ENCODE measurements at places on chromosomes 5 and 9.
A peak's percentile ranks its signal among the peaks of the same experiment; 100 is the strongest.

GRCh38 chr5:126523818-126524510 is 71.1 kb downstream of the ALDH7A1 start:
- no peak for DNase-seq

DNA sequence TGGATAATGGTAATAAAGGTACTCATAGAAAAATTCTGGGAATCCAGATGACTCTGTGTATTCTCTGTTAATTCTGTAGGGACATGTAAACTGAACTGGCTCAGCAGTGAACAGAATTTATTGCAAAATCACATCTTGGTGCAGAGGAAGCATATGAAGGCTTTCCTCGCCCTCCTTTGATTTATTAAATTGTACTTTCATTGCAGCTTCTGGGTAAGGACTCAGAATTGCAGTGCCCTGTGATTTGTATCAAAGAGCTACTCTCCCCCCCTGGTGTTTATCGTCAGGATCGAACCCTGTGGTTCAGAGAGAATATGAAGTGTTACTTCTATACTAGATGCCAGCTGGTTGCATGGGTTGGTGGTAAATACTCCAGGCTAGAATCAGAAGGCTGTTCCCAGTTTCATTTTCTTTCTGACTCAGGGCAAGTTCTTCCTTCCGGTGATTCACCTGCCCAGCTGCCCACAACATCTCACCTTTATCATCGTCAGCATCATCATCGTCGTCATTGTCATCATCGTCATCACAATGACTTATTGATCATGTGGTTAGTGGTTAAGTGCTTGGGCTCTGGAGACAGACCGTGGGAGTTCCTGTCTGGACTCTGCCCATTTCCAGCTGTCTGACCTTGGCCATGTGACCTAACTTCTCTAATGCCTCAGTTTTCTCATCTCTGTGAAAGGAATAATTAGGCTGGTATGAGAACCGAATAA is 238.8 kb downstream of the ARHGAP26 start:
- peak; percentile 39 for DNase-seq

GRCh38 chr9:108271646-108272348 is 584.0 kb downstream of the ACTL7B start:
- DNase-seq: no peak

DNA sequence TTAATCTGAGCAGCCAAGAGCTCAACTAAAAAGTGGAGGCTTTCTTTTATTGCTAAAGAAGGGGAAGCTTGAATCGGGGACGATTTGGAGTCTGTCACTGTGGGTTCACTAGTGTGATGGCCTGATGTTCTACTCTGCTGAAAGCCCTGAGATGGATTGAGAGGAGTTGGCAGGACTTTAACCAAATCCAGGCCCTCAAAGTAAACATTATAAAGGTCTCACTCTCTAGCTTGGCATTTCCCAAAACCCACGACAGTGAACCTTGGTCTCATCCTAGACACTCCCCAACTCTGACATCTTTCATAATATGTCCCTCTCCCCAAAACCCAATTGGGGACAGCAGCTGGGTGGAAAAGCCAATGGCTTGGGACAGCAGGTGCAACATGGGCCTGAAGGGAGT is 32.7 kb downstream of the TMOD1 start:
- no peak for DNase-seq

DNA sequence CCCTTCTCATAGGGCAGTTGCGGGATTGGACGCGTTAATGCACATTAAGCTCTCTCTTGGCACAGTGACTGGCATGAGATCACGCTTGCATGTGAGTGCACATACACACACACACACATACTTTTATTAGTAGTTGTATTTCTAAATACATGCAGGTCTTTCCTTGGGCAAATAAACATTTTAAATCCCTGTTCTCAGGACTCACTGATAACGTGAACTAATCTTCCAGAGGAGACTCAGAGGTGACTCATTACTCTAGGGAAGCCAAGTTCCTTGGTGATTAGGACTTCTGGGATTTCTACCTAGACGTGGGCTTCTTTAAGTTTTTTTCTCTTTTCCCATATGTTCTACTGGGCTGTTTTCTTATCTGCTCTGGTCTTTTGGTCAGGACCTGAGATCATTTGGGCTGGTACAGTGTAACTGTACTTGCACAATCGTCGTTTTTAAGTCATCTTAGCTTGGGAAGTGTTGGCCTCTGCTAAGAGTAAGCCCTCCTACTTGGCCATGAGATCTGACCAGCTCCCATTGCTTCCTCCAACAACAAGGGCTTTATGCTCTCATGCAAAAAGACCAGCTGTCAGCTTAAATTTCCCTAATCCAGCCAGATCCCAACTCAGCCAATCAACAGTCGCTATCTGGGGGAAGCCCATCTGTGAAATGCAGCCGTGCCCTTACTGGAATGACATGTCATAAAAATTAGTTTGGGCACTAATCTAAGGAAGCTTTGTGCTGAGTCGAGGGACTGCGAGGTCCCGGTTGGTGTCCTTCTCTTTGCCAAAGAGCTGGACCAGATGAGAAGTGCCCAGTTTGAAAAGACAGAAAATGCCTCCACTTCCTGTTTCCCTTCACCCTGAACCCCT is 176.4 kb upstream of the ANKRD55 start:
- no peak for DNase-seq

GRCh38 chr5:156096259-156096658 is 230.7 kb upstream of the SGCD start:
- no peak for DNase-seq

- DNase-seq: peak; percentile 55
Observed at GRCh38 chr9:130053504-130054324, at the start of gene GPR107. GPR107 (plus strand) TSS chr9:130053906; CDS start chr9:130053933, 27 bp downstream.

- DNase-seq: no peak
Observed at GRCh38 chr5:135008981-135009735, 24.9 kb downstream of the PITX1 start.

DNA sequence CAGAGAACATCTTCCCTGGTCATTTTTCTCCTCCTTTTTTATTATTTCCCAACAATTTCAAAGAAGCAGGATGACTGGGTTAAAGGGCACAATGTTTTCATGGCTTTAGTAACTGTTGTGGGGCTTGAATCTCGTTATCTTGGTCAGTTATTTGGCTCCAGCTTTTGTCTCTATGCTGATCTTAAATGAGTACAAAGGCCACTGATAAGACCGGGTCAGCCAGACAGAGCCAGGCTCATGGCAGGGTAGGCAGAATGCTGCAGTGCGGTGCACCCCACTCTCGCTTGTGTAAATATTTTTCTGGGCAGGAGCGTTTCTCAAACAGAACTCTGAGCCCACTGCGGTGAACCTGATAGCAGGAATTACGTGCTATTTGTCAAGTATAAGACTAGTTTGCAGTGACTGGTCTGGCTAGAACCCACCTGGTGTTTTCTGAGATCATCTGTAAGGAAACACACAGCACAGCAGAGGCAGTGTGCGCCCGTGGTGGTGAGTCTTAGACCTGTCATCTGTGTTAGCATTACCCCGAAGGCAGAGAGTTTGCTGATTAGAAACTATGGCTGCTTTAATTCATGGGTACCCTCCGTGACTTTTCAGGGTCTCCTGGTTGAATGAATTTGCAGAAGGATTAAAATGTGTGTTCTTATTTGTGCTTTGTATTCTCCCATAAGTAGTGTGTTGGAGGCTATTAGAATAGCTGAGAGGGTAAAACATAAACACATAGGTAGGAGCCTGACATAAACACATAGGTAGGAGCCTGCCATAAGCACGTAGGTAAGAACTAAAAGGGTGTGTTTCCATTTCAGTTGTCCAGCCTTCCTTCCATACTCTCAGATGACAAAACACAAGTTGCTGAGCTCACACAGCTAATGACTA is 158.6 kb upstream of the DMRT1 start:
- no peak for DNase-seq

DNA sequence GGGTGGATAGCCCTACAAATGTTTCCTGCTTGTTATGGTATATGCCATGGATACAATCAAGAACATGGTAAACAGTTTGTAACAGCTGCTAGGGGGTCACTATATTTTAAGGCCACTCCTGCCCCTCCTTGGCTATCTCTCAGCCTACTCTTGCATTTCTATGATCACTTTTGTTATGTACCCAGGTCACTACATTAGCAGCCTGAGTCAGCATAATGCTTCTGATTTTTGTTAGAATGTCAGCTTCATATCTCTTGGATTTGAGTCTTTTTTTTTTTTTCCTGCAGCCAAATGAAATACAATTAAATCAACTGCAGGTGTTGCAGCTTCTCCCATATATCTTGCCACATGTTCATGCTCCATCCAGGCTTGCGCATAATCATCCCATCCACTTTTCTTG is 629.7 kb upstream of the GRAMD2B start:
- DNase-seq: no peak

GRCh38 chr9:109779711-109780452 is at the start of gene PALM2AKAP2:
PALM2AKAP2 (plus strand) TSS chr9:109780198; CDS start chr9:109780489, 291 bp downstream.
- DNase-seq: no peak

DNA sequence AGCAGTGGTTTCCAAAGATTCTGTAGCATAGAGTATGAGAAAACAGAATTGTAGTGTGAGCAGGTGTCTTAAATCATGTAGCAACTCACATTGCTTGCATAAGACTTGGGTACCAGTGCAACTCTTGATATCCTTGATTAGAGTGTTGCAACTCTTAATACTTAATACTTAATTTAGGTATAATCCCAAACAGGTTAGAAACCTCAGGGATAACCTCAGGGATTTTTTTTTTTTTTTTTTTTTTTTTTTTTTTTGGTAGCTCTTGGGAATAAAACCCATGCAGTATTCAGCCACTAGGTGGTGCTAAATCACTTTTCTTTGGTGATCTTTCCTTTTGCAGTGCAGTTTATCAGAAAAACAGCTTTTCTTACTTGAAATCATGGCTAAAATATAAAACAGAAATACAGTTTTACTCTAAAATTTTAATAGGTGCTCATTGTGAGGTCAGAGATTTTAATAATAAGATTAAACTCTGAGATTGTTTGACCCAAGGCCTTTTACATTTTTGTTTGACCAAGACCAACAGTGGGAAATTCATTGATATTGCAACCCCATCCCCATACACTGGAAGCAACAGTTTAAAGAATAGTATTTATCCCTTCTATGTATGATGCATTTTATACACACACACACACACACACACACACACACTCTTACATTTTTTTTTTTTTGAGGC is 55.3 kb downstream of the ERAP1 start:
- no peak for DNase-seq

DNA sequence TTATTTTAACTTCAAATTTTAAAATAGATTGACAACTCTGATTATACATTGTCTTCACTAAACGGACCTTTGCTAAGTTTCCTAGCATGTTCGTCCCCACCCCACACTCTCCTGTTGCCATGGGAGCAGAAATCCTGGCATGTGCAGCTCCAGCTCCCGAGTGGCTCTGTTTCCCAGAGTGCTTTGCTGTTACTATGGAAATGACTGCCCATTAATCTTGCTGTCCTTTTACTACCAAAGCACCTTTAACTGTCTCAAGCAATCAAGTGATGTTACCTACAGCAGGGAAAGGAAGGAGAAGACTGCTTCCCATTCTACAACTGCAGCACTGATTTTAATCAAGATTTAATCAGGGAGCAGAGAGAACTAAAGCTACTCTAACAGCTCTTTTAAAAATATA is 212.0 kb upstream of the KIF2A start:
- no peak for DNase-seq

- no peak for DNase-seq
Observed at GRCh38 chr5:109830955-109831502, 141.3 kb downstream of the MAN2A1 start.

GRCh38 chr5:73814233-73814846 is 188.3 kb downstream of the ARHGEF28 start:
- no peak for DNase-seq

DNA sequence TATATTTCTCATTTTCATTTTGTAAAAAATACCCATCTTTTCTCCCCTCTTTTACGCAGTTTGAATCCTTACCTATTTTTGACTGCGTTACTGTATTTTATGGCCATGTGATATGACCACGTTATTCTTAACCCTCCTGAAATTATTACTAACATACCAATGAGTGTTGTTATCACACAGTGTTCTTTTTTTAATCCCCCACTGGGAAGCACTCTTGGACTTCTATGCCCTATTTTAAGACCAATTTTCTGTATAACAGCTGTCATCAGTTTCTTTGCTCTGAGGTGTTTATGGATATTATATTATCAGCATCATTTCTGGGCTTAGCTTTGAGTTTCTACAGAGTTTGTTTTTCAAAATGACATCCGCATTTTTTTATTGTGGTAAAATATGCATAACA is 71.1 kb downstream of the CFAP95 start:
- DNase-seq: no peak

DNA sequence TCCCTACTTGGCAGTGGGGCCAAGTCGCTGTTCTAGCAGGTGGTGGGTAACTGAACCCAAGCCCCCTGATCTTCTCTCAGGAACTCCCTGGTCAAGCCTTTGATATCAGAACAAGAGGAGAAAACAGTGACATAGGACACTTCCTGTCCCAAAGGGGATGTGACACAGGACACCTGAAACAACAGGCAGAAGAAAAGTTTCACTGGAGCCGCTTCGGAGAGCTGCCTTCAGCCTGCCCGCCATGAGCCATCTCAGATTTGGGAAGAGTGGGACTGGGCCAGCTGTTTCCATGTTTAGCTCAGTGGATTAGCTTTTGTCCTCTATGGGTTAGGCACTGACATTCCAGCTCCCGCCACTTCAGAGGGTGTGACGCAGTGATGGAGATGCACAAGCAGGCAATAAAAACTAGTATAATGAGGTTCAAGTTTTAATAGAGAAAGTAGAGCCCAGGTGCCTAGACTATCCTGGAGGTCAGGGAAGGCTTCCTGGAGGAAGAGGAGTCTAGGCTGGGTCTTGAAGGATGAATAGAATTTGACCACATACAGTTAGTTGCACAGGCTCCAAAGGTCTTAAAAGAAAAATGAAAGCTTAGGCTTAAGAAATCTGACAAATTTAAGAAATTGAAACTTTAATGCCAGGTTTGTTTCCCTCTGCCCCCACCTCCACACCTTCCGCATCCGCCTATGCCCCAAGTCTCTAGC is 104.1 kb upstream of the SPRY4 start:
- DNase-seq: no peak

DNA sequence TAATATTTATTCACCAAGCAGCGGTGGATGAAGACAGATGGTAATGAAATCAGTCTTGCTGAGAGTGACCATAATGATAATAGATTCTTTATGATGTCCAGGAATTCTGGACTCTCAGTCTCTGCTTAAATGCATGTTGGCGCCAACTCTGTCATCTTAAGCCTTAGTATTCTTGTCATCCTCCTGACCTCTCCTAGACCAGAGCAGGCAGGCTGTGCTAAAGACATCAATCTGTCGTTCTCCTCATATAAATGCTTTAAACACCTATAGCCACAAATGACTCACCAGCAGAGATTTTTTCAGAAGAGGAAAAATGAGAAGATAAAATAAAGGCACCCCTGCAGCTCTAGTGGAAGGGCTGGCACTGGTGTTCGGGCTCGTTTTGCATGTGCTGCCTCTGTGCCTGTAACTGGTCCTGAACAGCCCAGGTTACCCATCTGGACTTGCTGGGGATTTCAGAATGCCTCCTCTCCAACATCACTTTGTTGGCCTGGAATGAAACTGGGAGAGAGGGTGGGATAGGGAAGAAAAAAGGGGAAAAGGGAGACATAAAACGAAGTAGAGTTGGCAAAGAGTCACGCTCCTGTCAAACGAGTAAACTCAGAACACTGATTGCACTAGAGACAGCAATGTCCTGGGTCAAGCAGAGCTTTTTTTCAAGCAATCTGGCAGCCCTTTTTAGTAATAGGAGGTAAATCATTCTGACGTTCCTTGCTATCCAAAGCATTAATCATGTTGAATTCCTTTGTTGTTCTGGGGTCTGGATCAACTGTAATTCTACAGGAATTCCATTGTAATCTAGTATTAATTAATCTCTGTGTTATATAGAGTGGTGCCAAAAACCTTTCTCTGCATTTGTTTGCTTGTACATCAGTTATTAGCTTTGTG is 195.5 kb upstream of the CLINT1 start:
- DNase-seq: no peak

GRCh38 chr5:172979778-172980177 is 3.8 kb upstream of the ATP6V0E1 start:
- DNase-seq: no peak

- DNase-seq: no peak
Observed at GRCh38 chr5:71697967-71698366, 21.1 kb upstream of the CARTPT start.

Data from stimulated activated CD8-positive, alpha-beta memory T cell treated with anti-CD3 and anti-CD28 coated beads, Interleukin-7, amount 100 ng/mL, for 1 hour (primary cell).